NCI-H510A (cell line): ENCODE measurements at places on chromosomes 3 and 15.

- no peak for DNase-seq
Observed at GRCh38 chr15:31343831-31344230, 17.2 kb downstream of the KLF13 start.

DNA sequence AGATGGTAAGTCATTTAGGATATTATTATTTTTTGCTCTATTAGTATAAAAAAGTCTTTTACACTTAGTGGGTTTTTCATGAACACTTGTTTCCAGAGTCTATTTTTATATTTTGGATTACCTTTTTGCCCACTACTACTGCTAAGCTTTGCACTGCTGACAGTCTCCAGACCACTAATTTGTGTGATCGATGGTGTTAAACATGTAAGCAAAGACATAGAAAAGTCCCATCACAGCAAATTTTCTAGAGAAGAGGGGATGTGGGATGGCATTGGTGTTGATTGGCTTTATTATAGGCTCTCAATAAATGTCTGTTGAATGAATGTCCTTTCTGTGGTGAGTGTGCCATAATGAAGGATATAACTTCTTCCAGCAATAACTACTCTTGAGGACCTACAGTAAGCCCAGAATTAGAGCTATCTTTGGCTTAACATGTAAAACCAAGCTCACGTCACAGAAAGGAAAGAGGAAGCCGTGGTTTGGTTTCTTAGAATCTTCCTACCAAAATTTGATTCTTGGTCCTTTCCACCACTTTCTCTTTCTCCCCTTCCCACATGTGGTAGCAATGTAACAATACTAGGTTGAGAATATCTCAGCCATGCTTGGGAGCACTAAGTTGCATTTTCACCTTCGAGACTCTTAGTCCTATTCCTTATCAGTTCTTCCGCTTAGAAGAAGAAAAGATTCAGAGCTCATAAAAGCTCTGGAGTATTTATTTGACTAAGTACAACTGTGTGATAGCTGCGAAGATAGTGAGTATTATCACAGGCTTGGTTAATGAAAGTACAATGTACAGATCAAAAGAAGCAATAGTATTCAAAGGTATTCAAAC lies 90.6 kb upstream of the UMPS start:
- DNase-seq, result no peak

DNA sequence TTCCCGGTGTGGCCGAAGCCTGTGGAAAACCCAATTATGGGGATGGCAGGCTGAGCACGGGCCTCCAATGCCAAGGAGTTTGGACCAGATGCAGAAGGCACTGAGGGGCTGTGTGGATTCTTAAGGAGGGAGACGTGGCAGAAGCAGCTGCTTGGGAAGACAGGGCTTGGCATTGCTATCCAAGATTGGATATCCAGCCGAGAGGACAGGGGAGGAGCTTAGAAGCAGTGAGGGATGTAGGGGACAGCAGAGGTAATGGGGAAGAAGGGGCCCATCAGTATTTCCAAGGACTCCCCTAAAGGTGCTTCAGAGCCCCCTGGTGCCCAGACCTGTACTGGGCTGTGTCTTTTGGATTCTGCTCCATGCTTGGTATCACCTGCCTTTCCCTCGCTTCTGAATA lies 112.8 kb upstream of the TLE3 start:
- DNase-seq, result no peak

GRCh38 chr3:55564726-55565125 lies 77.6 kb upstream of the WNT5A start:
- no peak for DNase-seq

DNA sequence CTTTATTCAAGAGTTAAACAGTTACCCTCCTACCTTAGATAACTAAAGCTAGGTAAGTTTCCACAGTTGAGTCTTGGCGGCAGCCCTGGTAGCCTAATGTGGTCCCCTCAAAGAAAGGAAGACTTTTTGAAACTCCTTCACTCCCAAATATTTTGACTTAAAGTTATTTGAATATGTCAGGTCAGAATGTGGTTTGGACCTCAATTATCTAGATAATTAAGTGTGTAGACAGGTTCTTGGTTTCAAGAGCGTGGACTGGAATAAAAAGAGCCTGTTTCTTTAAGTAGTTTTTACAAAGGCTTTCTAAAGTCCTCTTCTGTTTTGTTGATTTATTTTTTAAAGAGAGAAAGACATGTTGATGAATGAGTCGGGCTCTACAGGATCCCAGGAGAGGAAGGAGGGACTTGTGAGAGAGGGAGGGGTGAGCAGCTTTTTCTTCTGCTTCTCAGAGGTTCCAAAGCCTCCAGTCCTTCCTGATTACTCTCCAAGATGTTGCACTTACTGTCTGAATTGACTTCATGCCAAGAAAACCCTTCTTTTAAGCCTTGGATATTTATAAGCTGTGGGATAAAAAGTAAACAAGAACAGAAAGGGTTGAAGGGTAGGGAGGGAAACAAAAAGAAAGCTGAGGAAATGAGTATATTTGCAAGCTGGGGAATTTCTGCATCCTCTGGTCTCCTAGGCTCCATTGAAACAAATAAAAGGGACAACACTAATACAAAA lies 457.4 kb downstream of the IGSF11 start:
- DNase-seq, result no peak

- DNase-seq, result no peak
Observed at GRCh38 chr15:95259513-95259912, 1028.2 kb downstream of the MCTP2 start.

GRCh38 chr3:49673121-49673714 lies 933 bp upstream of the APEH start:
- DNase-seq, result no peak

- DNase-seq, result no peak
Observed at GRCh38 chr3:182786564-182787196, 6.6 kb upstream of the ATP11B start.

DNA sequence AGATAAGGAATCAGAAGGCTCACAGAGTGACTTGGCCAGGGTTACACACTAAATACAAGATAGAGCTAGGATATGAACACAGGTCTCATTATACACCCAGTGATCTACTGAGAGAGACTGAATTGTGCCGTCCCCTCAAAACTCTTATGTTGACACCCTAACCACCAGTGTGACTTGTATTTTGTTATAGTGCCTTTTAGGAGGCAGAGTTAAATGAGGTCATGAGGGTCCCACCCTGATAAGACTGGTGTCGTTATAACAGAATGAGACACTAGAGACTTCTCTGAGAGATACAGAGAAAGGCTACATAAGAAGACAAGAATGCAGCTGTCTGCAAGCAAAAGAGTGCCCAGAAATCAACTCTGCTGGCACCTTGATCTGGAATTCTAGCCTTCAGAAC lies 12.6 kb downstream of the KPNA1 start:
- DNase-seq, result no peak

DNA sequence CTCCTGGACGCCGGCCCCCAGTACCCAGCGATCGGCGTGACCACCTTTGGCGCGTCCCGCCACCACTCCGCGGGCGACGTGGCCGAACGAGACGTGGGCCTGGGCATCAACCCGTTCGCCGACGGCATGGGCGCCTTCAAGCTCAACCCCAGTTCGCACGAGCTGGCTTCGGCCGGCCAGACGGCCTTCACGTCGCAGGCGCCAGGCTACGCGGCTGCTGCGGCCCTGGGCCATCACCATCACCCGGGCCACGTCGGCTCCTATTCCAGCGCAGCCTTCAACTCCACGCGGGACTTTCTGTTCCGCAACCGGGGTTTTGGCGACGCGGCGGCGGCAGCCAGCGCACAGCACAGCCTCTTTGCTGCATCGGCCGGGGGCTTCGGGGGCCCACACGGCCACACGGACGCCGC lies 956 bp downstream of the ZIC1 start:
- no peak for DNase-seq

GRCh38 chr3:128878556-128879124 lies 780 bp upstream of the ACAD9 start:
- no peak for DNase-seq

DNA sequence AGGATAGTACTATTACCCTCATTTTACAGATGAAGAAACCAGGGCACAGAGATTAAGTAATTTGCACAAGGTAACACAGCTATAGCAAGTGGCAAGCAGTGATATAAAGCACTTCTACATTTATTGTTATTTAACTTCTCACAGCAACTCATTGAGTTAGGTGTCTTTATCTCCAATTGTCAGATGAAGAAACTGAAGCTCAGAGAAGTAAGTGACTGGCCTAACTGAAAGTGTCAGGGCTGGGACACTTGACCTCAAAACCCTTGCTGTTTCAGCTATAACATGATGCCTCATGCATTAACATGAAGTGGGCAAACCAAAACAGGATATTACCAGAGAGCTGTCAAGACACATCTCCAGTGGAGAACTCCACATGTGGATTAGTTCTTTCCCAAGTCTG lies 65.8 kb upstream of the LEKR1 start:
- DNase-seq, result no peak
